ENCODE measurements at places on chromosomes 3 and 15.

DNA sequence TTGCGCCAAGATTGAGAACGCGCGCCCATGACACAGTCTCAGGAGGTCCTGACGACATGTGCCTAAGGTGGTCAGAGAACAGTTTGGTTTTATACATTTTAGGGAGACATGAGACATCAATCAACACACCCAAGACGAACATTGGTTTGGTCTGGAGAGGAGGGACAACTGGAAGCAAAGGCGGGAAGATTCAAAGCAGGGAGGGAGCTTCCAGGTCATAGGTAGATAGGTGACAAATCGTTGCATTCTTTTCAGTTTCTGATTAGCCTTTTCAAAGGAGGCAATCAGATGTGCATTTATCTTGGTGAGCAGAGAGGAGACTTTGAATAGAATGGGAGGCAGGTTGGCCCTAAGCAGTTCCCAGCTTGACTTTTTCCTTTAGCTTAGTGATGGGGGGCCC lies 828.4 kb upstream of the DPPA4 start:
- DNase-seq: no peak

GRCh38 chr3:33807191-33807590 lies 8.8 kb downstream of the PDCD6IP start:
- DNase-seq: no peak

- no peak for DNase-seq
These were observed 178.6 kb upstream of the LYSMD4 start for GRCh38 chr15:99911816-99912215.

DNA sequence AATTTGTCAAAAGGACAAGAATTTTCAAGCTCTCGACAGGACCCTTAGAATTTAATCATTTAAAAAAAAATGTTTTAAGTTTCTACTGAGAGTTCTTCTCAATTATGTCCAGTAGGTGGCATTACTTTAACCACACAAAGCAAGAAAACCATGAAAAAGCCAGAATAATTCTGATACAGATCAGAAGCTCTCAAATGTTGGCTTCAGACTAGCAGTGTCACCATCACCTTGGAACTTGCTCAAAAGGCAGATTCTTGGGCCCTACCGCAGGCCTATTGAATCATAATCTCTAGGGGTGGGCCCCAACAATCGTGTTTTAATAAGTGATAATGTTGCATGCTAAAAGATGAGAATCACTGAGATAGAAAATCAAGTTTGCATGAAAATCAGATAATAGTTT lies 99.5 kb upstream of the KCNMB2 start:
- DNase-seq: peak; percentile 49

DNA sequence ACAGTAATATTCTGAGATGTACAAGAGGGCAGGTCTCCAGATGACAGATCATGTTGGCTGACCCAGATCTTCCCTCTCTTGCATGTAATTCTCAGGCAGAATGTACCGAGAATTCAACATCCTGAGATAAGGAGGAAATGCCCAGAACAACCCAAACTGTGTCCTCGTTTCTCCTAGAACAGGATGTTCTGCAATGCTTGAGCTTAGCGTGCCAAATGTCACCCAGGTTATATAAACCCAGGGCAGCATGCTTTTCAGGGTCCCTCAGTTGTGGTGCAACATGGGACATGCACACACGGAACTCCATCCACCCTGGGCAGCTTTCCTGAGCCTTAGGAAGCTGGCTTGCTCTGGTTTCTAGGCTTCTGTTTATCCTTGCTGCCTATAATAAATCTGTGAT lies 102.1 kb upstream of the CMC1 start:
- DNase-seq: no peak

- DNase-seq: no peak
These were observed 135.6 kb upstream of the ABI3BP start for GRCh38 chr3:101128786-101129185.

GRCh38 chr3:58003093-58003492 lies 5.1 kb upstream of the FLNB start:
- DNase-seq: no peak

DNA sequence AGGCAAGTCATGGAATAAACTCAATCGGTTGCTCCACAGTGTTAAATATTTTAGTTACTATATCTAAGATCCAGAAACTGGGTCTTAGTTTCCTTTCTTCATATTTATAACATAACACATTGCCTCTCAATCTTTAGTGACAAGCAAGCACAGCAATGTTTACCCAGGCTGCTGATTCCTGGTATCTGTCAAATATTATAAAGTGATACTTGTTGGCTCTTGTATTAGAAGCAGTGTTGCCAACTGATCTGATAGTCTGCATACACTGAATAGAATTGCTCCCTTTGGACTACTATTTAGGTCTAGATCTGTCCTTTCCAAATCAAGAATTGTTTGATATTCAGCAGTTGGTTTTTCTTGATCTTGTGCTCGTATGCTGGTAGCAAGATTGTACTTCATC lies 7.2 kb upstream of the HHLA2 start:
- DNase-seq: no peak

- no peak for DNase-seq
These were observed 237.5 kb upstream of the CHRM5 start for GRCh38 chr15:33730815-33731214.
